Gastrocnemius medialis (tissue), 4 donors: ENCODE measurements at places on chromosomes 16 and 17. TPM values are rescaled to one million over a fixed set of nuclear protein-coding genes. Genes with fewer than 3 reads are reported as not detected.
A peak's percentile ranks its signal among the peaks of the same experiment; 100 is the strongest.

- DNase-seq, result no peak
- H3K27ac ChIP-seq, result peak overlapping the region; percentile 9
- no peaks in the 10 kb centered on the region for H3K4me1 ChIP-seq
- H3K4me3 ChIP-seq, result no peak overlapping the region
Measured at GRCh38 chr16:68190081-68190480, 45.8 kb downstream of the ESRP2 start.

DNA sequence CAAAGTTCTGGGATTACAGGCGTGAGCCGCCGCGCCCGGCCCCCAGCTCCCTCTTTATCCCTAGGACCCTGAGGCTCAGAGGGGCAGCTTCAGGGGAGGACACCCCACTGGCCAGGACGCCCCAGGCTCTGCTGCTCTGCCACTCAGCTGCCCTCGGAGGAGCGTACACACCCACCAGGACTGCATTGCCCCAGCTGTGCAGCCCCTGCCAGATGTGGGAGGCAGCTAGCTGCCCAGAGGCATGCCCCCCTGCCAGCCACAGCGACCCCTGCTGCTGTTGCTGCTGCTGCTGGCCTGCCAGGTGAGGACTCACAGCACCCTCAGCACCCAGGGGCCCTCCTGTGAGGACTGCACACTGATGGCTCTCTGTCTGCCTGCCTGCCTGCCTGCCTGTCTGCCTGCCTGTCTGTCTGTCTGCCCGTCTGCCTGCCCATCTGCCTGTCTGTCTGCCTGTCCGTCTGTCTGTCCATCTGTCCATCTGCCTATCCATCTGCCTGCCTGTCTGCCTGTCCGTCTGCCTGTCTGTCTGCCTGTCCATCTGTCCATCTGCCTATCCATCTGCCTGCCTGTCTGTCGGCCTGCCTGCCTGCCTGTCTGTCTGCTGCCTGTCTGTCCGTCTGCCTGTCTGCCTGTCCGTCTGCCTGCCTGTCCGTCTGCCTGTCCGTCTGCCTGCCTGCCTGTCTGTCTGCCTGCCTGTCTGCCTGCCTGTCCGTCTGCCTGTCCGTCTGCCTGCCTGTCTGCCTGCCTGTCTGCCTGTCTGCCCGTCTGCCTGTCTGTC is 5.0 kb downstream of the GCGR start:
- H3K4me1 ChIP-seq, result peaks cover 12% of the 10 kb centered on the region
- no peak for DNase-seq
- no peak overlapping the region for H3K27ac ChIP-seq
- H3K36me3 ChIP-seq, result no peaks in the 10 kb centered on the region
- peaks cover 40% of the 10 kb centered on the region for H3K27me3 ChIP-seq

DNA sequence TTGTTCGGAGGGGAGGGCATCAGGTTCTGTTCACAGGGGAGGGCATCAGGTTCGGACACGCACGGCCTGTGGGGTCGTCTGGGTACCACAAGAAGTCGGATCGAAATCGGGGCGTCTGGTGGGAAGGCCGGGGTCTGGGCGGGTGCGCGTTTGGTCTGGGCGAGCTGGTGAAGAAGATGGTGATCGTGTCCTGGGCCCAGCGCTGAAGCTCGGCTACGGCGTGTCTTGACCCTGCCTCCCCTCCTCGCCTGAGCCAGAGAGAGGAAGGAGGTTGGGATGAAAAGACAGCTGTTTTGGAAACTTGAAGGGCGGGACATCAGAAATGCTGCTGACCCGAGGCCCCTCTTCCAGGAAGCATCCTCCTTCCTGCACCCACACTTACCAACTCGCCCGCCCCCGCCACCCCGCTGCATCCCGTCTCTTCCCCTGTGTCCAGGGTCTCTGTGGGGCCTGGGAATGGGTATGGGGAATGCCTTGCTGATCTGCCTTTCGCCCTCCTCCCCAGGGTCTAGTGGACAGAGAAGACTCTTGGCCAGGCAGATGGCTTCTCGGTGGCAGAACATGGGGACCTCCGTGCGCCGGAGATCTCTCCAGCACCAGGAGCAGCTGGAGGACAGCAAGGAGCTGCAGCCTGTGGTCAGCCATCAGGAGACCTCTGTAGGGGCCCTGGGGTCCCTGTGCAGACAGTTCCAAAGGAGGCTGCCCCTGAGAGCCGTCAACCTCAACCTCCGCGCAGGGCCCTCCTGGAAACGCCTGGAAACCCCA is 498 bp downstream of the PIMREG start:
- H3K36me3 ChIP-seq, result no peaks in the 10 kb centered on the region
- H3K27me3 ChIP-seq, result peaks cover 4% of the 10 kb centered on the region
- no peak for DNase-seq
- peak overlapping the region; percentile 47 for H3K4me3 ChIP-seq
- no peaks in the 10 kb centered on the region for H3K4me1 ChIP-seq
- H3K27ac ChIP-seq, result no peak overlapping the region

DNA sequence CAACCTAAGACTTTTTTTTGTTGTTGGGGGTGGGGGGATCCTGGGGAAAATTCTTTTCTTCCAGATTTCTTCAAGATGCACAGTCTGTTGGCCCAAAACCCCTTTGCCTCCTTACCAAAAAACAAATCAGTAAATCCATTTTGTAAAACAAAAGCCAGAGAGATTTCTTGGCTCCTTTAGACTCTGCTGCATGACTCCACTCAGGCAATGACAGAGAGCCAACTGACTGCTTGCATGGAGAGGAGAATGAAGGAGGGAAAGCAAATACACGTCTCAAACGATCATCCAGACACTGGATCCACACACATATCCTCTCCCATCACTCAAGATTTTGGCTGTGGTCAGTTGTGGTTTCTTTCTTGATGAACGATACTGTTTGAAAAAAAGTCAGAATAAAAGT is 13.8 kb downstream of the COPRS start:
- no peaks in the 10 kb centered on the region for H3K27me3 ChIP-seq
- H3K4me1 ChIP-seq, result peaks cover 13% of the 10 kb centered on the region
- H3K4me3 ChIP-seq, result no peak overlapping the region
- H3K27ac ChIP-seq, result no peak overlapping the region

Gene IKZF3
- 0.07 TPM for total RNA-seq
